ENCODE measurements at places on chromosomes 11 and 22.

DNA sequence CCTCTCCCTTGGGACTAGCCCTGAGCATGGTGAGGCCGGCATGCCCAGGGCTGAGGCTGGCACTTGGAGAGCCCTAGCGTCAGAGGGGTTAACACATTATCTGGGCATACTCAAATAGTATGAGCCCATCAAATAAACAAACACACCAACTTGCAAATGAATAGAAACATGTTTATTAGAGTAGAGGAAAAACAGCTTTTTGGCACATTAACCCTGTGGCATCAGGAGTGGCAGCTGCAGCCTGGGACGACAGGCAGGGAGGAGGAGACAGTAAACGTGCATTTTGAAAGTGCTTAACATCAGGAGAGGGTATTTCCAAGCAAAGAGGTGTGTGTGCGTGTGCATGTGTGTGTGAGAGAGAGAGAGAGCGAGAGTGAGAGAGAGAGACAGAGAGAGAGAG, 684.9 kb downstream of the NTM start:
- no peak overlapping the region for H3K27ac ChIP-seq
- no peak overlapping the region for H3K4me3 ChIP-seq
- H3K4me1 ChIP-seq = no peaks in the 10 kb centered on the region
- H3K27me3 ChIP-seq = no peaks in the 10 kb centered on the region
- H3K36me3 ChIP-seq = no peaks in the 10 kb centered on the region

- H3K4me1 ChIP-seq = peaks cover 14% of the 10 kb centered on the region
- H3K36me3 ChIP-seq = no peaks in the 10 kb centered on the region
- peak overlapping the region; percentile 85 for H3K27ac ChIP-seq
- H3K4me3 ChIP-seq = peak overlapping the region; percentile 95
- no peaks in the 10 kb centered on the region for H3K27me3 ChIP-seq
- no peak for DNase-seq
These were observed 859 bp downstream of the RPS6KB2 start for GRCh38 chr11:67429038-67429668.

DNA sequence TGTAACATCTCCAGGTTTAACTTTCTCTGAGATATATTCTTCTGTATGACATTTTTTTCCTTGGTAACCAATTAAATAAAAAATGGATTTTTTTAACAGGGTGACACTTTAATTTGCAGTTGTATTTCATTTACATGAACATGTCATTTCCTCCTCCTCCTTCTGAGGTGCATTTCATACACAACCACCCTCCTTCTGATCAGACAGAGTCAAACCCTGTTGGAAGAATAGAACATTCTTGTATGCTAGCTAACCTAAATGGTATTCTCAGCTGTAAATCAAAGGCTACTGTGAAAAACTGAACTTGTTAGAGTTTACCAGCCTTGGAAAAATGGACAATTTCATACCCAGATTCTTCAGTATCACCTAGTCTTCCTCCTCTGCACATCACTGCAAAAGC, 52.7 kb upstream of the CHRM4 start:
- no peak for DNase-seq
- H3K4me3 ChIP-seq = no peak overlapping the region
- H3K36me3 ChIP-seq = no peaks in the 10 kb centered on the region
- H3K27me3 ChIP-seq = no peaks in the 10 kb centered on the region
- H3K4me1 ChIP-seq = no peaks in the 10 kb centered on the region

GRCh38 chr22:43310311-43310710, 32.9 kb downstream of the SCUBE1 start:
- H3K36me3 ChIP-seq = no peaks in the 10 kb centered on the region
- no peaks in the 10 kb centered on the region for H3K4me1 ChIP-seq
- DNase-seq = no peak
- H3K4me3 ChIP-seq = no peak overlapping the region
- no peak overlapping the region for H3K27ac ChIP-seq
- H3K27me3 ChIP-seq = no peaks in the 10 kb centered on the region

- no peak for DNase-seq
- H3K4me1 ChIP-seq = no peaks in the 10 kb centered on the region
- no peak overlapping the region for H3K4me3 ChIP-seq
These were observed 48.9 kb downstream of the FAR1 start for GRCh38 chr11:13717331-13717730.

All from Panc1 (cell line).